Kidney tubule cell (primary cell): ENCODE measurements at places on chromosomes 5 and 9.

- DNase-seq = peak; percentile 18
Observed at GRCh38 chr5:180126716-180127681, 55.4 kb upstream of the RNF130 start.

- DNase-seq = no peak
Observed at GRCh38 chr9:18771011-18771410, 262.0 kb downstream of the SAXO1 start.

DNA sequence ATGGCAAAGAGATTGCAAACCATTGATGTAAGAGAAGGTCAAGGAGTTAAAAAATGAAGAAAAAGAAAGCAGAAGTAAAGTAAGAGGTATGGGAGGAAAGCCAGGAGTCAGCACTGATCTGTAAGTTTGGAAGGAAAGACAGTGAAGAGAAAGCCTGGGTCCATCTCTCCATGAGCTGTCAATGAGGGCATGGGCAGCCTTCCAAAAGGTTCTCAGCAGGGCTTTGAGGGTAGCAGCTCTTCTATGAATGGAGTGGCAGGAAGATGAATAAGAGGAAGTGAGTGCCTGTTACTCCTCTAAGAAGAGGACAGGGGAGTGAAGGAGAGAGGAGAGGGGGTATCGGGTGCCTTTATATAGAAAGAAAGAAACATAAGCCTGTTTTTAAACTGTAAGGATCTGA, 97.1 kb downstream of the ADCY2 start:
- no peak for DNase-seq

GRCh38 chr9:135032868-135033460, 54.5 kb upstream of the OLFM1 start:
- DNase-seq = no peak

- peak; percentile 88 for DNase-seq
Observed at GRCh38 chr9:16032799-16033198, 480.0 kb downstream of the CCDC171 start.

DNA sequence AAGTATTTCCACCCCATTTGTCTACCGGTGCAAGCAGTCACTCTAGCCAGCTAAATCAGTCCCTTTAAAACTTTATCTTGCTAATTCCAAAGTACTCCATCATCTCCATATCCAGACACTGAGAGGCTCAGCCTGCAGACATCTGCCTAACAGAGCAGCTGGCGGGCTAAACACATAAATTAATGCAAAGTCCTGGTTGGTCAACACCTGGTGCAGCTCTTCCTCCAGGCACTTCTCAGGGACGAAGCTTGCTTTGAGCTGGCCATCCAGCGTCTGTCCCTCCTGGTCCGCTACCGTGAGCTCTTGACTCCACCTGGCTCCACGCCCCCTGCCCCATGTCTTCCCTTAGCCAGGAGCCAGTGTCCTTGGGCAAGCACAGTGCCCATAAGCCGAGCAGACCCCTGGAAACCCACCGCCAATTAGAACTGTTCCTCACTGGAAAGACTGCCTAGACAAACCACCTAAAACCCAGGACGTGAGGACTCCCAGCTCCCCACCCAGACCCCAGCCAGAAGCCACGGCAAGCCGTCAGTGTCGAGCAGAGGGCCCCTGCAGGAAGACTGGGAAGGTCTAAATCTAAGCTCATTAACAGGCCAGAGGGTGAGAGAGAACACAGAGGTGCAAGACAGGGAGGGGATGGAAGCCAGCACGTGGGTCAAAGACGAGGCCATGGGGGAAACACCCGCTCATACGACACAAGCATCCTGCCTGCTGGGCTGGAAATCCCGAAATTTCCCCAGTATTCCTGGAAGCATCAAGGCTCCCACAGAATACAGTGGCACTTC, 120.0 kb downstream of the COL23A1 start:
- DNase-seq = no peak

DNA sequence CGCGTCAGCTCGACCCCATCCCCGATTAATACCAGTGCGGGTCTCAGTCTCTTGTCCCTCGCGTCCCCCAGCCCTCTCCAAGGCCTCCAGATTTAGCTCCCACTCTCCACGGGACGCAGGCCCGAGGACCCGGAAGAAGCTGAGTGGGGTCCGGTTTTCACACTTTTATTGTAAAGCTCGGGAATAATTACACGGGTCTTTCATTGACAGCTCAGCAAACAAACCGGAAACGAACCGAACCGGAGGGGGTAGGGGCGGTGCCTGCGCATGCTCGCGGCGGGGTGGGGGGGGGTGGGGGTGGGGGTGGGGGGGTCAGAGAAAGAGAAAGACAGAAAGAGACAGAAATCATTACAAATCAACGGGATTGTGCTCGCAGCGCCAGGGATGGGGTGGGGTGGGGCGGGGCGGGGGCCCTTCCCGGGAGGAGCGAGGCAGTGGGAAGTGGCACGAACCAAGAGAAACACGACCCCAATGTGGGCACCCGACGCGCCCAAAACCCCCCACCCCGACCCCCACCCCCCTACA, 27.9 kb downstream of the PCDH1 start:
- DNase-seq = peak; percentile 53

GRCh38 chr9:92808726-92809451, 44.3 kb upstream of the BICD2 start:
- peak; percentile 63 for DNase-seq
